Tracheal epithelial cell (primary cell): ENCODE measurements at places on chromosomes 12 and 14. TPM values are rescaled to one million over a fixed set of nuclear protein-coding genes. Genes with fewer than 3 reads are reported as not detected.

The BCL2L14 gene
- total RNA-seq = 0.21 TPM in 1 of 2 replicates, not detected in the other

The A2M gene
- 0.72 TPM in 1 of 2 replicates, not detected in the other for total RNA-seq

The RIMBP2 gene
- under 0.01 TPM in 1 of 2 replicates, not detected in the other for total RNA-seq

The STON2 gene
- total RNA-seq = 86.3 and 89.4 TPM in 2 replicates

The BDKRB1 gene
- 0.96 and 3.6 TPM in 2 replicates for total RNA-seq

The CMKLR1 gene
- total RNA-seq = not detected in 2 replicates

The CLEC6A gene
- not detected in 2 replicates for total RNA-seq

The NR2C1 gene
- total RNA-seq = 15.9 and 22.0 TPM in 2 replicates

The SLCO1B3 gene
- 3.2 TPM in 1 of 2 replicates, not detected in the other for total RNA-seq

The SELPLG gene
- 0.24 TPM in 1 of 2 replicates, not detected in the other for total RNA-seq

The HRK gene
- total RNA-seq = under 0.01 TPM in 1 of 2 replicates, not detected in the other

The CCDC184 gene
- total RNA-seq = not detected in 2 replicates

The CLEC7A gene
- 0.48 TPM in 1 of 2 replicates, not detected in the other for total RNA-seq

The PPP1R13B gene
- 5.5 and 8.0 TPM in 2 replicates for total RNA-seq

The DICER1 gene
- 31.8 and 34.0 TPM in 2 replicates for total RNA-seq

The KLHDC1 gene
- 0.43 and 0.72 TPM in 2 replicates for total RNA-seq

The BCDIN3D gene
- 3.6 and 8.5 TPM in 2 replicates for total RNA-seq

The TAS2R31 gene
- 1.2 TPM in 1 of 2 replicates, not detected in the other for total RNA-seq

The FIGNL2 gene
- total RNA-seq = under 0.01 TPM in 1 of 2 replicates, not detected in the other

The TAS2R19 gene
- 0.43 and 1.2 TPM in 2 replicates for total RNA-seq

The INHBE gene
- 0.96 and 1.3 TPM in 2 replicates for total RNA-seq

The CMTM5 gene
- total RNA-seq = not detected in 2 replicates

The LAG3 gene
- 0.24 TPM in 1 of 2 replicates, not detected in the other for total RNA-seq

The AQP5 gene
- total RNA-seq = 0.43 TPM in 1 of 2 replicates, not detected in the other

The DRAM1 gene
- total RNA-seq = 3.6 and 19.5 TPM in 2 replicates

The MLXIP gene
- total RNA-seq = 11.1 and 11.7 TPM in 2 replicates

The P2RX2 gene
- not detected in 2 replicates for total RNA-seq

The LALBA gene
- not detected in 2 replicates for total RNA-seq

The NYNRIN gene
- 7.0 and 8.4 TPM in 2 replicates for total RNA-seq

The PRH2 gene
- not detected in 2 replicates for total RNA-seq

The RGS6 gene
- not detected in 2 replicates for total RNA-seq

The RASSF9 gene
- total RNA-seq = 2.3 and 2.9 TPM in 2 replicates

The CMA1 gene
- not detected in 2 replicates for total RNA-seq

The TMEM132C gene
- not detected in 2 replicates for total RNA-seq

The KIF5A gene
- total RNA-seq = under 0.01 TPM in 1 of 2 replicates, not detected in the other

The C12orf50 gene
- total RNA-seq = not detected in 2 replicates

The RDH16 gene
- total RNA-seq = 0.64 and 0.96 TPM in 2 replicates

The SLC24A4 gene
- not detected in 2 replicates for total RNA-seq

The YEATS4 gene
- 12.8 and 19.6 TPM in 2 replicates for total RNA-seq

The SIX1 gene
- total RNA-seq = 4.1 and 10.0 TPM in 2 replicates

The PTPN21 gene
- 4.3 and 4.7 TPM in 2 replicates for total RNA-seq

The RNASE11 gene
- not detected in 2 replicates for total RNA-seq

The GZMH gene
- total RNA-seq = not detected in 2 replicates

The NR1H4 gene
- 3.6 TPM in 1 of 2 replicates, not detected in the other for total RNA-seq

The STAC3 gene
- 1.1 TPM in 1 of 2 replicates, not detected in the other for total RNA-seq

The EPYC gene
- total RNA-seq = not detected in 2 replicates

The TROAP gene
- total RNA-seq = 1.5 and 1.7 TPM in 2 replicates
